ENCODE measurements at places on chromosomes 2 and 18. TPM values are rescaled to one million over a fixed set of nuclear protein-coding genes. Genes with fewer than 3 reads are reported as not detected.
A peak's percentile ranks its signal among the peaks of the same experiment; 100 is the strongest.

Gene TGFA
- total RNA-seq, result 91.7 TPM

Gene PLCD4
- 2.9 TPM for total RNA-seq

Gene PREPL
- total RNA-seq, result 76.6 TPM

Gene C18orf32
- total RNA-seq, result 32.0 TPM

DNA sequence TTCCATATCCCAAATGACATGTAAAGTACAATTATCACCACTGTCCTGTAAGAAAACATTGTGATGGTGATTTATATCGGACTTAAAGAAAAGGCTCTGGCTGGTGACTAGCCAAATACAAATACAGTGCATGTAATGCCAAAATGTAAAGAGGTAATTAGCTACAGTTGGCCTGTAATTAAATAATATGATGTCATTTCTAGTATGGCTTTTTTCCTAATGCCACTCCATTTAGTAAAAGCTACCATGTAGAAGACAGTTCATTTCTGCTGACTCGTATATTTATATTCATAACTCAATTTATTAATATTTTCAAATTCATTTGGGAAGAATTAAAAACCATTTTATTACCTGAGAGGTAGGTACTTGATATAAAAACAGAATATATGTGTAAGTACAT is 815.7 kb downstream of the ERBB4 start:
- no peak for DNase-seq

Gene DPP4
- total RNA-seq, result 65.7 TPM

DNA sequence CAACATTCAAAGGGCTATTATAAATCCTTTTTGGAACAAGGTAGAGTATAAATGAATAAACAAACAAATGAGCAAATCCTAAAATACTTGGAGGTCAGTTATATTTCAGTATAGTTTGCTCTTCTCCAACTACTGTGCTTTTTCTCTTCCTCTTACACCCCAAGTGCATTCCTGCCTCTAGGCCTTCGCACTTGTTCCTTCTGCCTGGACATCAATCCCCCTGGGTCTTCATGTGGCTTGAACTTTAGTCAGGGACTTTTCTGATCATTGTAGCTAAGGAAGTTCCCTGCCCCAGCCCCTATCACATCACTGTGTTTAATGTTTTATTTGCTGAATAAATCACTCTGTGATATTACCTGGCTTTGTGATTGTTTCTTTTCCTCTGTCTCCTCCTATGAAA is 418.2 kb upstream of the HNRNPA3 start:
- peak; percentile 23 for DNase-seq

Gene SCN7A
- total RNA-seq, result 1.8 TPM

DNA sequence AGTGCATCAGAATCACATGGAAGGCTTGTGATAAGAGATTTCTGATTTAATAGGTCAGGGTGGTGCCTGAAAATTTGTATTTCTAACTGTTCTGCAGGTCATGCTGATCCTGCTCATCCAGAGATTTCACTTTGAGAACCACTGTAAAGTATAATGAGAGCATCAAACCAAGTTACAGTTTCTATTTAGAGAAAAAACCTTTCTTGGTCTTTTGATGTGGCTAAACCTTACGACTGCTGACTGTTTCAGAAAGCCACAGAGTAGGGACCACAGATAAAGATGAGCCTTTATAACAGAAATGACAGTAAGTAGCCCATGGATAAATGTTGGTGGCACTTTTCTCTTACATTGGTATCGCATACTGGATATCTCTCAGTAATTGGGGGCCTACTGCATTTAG is 109.4 kb upstream of the FANCL start:
- DNase-seq, result no peak

GRCh38 chr2:122590524-122590923 is 835.1 kb downstream of the TSN start:
- no peak for DNase-seq

DNA sequence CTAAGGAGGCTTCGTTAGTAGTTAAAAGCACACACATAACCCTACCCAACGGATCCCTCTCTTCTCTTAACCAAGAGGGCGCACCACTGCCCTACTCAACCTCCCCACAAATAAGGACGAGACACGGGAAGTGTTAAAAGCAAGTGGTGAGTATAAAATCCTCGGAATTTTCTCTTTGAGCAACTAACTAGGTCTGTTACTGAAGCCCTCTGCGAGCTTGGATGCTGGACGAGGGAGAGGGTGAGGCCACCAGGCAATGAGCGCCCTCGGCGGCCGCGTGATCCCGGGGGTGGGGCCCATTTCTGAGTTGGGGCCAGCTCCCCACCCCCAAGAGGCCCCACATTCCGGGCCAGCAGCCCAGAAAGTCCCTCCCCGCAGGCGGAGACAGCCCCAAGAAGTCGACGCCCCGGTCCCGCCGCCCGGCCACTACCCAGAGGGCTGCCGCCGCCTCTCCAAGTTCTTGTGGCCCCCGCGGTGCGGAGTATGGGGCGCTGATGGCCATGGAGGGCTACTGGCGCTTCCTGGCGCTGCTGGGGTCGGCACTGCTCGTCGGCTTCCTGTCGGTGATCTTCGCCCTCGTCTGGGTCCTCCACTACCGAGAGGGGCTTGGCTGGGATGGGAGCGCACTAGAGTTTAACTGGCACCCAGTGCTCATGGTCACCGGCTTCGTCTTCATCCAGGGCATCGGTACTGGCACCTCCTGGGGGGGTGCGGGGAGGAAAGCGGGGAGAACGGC is at the start of gene CYBRD1:
Gene CYBRD1 (plus strand): TSS at position 423 of the 736 bp plus-strand sequence. CDS start 72 bp downstream, at position 495.
- DNase-seq, result peak; percentile 22

Gene CD226
- 0.25 TPM for total RNA-seq

Gene HOXD1
- 15.7 TPM for total RNA-seq

- no peak for DNase-seq
These were observed 365.7 kb upstream of the FANCL start for GRCh38 chr2:58606799-58607198.

Gene RBBP8
- total RNA-seq, result 71.9 TPM

GRCh38 chr2:217913436-217913835 is 89.4 kb downstream of the TNS1 start:
- no peak for DNase-seq

Gene NCOA1
- total RNA-seq, result 22.3 TPM

DNA sequence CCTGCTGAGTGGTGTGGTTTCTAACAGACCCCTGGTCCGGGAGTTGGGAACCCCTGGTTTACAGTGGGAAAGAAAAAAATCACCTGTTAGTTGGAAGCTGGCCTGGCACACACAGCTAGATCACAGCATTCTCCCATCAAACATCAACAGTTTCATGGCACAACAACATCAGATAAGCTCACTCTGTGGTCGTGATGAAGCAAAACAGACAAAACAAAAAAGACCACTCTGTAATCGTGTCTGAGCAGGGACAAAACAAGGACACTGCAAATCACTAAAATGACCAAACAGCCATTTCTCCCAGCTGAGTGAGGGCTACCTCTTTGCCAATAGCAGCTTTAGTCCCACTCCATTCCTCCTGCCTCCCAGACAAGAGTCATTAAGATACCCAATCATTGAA is 9.0 kb upstream of the IMPACT start:
- DNase-seq, result no peak

DNA sequence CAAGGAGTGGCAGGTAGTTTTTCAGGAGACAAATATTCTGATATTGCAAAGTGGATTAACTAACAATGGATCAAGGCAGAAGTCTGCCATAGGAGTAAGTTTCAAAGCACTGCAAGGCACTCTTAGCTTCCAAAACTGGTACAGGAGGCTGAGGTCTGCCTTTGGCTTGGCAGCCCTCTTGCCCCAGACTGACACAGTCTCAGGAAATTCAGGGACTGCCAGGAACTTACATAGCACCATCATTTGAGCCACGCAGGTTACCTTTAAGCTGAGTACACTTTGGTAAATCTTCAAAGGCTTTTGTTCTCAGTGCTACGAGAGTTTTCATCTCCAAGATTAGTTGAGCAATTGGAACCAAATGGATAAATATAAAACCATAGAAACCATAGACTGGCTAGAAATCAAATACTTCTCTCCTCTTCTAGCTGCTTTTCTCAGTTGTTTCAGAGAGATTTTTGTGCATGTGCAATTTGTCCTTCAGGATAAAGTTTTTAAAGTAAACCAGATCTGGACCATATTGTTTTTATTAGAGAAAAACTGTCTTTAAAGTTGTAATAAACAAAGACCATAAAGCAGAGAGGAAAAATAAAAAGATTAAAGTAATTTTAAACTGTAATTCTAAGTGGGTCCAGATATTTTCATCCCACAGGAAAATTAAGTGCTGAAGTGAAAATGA is 18.8 kb downstream of the ANKRD29 start:
- DNase-seq, result no peak

Gene MARCHF7
- 155 TPM for total RNA-seq
